ENCODE measurements at places on chromosomes 5 and 9.

DNA sequence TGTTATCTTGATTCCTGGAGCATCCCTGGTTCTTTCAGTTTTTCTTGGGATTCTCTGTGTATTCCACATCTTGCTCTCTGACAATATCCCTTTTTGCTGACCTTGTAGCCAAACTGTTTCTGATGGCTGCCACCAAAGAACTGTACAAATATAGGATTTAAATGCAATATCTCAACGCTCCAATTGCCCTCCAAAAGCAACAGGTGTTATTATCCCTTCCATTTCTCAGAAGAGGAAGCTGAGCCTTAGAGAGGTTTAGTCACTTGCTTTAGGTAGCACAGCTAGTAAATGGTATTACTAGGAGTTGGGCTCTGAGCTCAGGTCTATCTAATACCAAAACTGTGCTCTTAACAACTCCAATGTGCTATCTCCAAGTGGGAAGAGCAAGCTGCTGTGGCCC lies 24.2 kb upstream of the HAND1 start:
- DNase-seq, result no peak

DNA sequence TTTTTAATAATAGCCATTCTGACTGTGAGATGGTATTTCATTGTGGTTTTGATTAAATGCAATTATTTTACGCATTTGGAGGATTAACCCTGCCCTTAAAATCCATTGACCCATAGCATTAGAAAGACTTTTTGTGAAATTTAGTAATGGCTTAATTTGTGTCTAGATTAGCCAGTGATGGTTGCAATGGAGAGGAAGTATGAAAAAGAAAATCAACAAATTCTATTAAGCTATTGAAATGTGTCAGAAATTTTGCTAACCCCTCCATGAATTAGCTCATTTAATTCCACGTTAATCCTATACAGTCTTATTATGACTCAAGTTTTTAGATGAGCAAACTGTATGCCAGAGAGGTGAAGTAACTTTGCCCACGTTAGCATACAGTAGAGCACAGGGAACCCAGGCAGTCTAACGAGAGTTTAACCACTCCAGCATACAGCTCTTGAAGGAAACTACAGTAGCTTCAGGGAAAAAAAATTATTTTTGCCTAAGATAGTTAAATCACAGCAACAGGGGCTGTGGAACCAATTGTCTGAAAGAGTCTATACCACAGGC lies 158.2 kb upstream of the PPP2R2B start:
- no peak for DNase-seq

- no peak for DNase-seq
Observed at GRCh38 chr5:10874541-10874940, 113.5 kb upstream of the DAP start.

DNA sequence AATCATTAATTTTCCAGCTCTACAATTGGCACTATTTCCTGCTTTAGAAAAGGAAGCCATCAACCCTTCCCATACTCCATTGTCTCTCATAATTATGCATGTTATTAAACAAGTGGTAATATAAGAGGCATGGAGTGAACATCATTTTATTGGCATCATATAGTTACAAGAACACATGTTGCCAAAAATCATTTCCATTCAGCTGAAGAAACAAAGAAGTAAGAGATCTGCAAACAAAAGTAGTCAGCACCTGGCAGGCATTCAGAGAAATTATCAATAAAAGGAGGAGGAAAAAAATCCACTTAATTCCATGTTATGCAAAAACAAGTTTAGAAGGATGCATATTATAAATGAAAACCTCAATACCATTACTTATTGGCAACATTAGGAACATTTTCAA lies 1208.2 kb upstream of the C9orf72 start:
- no peak for DNase-seq

- DNase-seq, result no peak
Observed at GRCh38 chr5:33933723-33934169, 2.4 kb upstream of the RXFP3 start.

GRCh38 chr5:76425928-76426804 lies 23.1 kb downstream of the IQGAP2 start:
- no peak for DNase-seq

GRCh38 chr9:132672413-132672690 lies 2.1 kb downstream of the GTF3C4 start:
- no peak for DNase-seq

DNA sequence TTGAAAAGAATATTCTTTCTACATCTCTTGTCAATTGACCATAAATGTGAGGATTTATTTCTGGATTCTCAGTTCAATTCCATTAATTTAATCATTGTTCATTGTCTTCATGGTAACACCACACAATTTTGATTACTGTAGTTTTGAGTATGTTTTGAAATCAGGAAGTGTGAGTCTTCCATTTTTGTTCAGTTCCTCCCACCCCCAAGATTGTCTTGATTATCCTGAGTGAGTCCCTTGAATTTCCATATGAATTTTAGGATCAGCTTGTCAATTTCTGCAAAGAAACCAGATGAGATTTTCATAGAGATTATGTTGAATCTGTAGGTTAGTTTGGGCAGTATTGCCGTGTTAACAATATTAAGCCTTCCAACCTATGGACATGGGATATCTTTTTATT lies 9.5 kb downstream of the CYFIP2 start:
- no peak for DNase-seq

DNA sequence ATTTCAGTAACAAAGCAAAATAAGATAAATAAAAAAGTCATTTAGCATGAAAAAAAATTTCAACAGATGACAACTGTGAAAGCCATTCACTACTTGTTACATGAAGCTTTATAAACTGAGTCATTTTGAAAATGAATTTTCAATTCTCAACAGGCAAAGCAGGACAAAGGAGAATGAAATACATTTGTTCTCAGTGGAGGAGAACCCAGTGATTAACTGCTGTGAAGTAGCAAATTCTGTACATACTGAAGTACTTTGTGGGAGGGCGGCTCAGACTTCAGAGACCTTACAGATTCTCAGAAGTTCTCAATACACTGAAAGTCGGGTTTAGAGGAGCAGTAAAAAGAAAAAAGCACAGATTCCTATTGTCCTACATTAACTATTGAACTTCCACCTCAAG lies 21.7 kb downstream of the SKIC3 start:
- no peak for DNase-seq

GRCh38 chr5:132747616-132748440 lies 602 bp downstream of the CCNI2 start:
- DNase-seq, result no peak

GRCh38 chr5:79694652-79695051 lies 5.0 kb downstream of the CMYA5 start:
- DNase-seq, result peak; percentile 28

DNA sequence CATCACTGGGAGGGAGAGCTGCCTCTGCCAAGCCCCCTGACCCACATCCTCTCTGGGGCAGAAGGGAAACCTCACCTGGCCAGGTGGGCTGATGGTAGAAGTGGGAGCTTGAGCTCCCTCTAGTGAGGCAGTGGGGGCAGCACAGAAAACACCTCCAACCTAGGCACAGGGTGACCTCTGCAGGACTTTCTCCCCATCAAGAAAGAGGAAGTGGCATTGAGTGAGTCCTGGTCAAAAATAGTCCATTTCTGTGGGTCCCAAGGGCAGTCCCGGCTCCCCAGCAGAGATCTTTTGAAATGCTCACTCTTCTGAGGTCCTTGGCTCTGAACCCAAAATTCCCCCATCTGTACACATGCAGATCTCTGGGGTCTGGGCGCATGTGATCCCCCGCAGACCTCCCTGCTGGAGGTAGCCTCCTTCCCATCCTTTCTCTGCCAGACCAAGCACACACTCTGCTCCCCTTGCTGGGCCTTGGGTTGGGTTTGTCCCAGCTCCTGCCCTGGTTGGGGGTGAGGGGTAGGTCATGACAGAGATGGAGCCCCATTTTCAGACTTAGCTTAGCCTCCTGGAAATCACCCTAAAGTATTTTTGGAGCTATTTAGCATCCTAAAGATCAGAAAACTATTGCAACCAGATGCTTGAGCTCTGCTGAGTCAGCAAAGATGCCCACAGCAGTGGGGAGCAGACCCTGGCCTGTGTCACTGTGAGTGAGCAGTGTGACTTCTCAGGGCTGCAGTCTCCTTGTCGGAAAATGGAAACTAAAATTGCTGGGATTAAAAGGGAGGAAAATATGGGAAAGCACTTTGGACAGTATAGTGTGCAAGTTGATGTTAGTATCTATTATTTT lies 41.6 kb upstream of the LCP2 start:
- DNase-seq, result no peak

GRCh38 chr5:74192606-74193299 lies 447.8 kb downstream of the ENC1 start:
- DNase-seq, result no peak

GRCh38 chr5:168740092-168740800 lies 161.1 kb upstream of the PANK3 start:
- DNase-seq, result no peak

DNA sequence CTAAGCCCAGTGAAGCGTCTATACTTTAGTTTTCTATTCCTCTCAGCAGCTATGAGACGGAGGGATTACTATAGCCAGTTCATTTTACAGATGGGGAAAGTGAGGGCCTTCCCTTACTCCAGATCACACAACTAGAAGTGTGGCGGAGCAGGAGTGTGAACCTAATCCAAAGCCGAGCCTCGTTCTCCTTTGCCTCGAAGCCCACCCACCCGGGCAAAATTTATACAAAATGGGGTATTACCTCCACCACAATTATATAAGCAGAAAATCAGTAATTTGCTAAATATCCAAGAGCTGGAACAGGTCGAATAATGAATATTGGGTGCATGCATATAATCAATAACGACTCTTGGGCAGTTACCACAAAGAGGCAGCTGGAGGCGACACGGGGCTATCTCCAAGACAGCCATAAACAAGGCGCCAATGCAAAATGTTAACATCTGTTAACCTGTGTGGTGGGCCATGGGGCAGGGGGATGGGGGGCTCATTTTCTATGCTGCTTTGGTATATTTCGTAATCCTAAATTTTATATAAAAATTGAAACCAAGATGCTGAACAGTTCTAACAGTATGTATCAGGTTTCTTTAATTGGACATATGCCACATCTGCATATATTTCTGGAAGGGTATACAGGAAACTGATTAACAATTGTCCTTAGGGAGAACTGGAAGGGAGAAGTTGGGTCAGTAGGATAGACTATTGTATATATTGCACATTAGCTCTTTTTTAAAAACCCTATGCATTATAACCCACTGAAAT lies 1.2 kb upstream of the RNF44 start:
- no peak for DNase-seq

DNA sequence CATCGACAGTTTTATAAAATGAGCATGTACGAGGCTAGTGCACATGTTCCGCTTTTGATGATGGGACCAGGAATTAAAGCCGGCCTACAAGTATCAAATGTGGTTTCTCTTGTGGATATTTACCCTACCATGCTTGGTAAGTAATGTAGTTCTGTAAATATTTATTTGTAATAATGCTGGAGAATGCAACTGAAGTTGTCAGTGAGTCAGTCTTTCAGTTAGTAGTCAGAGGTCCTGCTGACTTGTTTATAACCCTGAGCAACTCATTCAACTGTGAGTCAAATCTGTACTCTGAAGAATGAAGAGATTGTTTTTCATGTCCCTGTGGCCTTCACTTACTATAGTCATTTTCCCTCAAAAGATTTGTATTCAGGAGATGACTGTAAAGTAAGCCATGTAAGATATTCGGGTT lies 28.4 kb upstream of the GPR150 start:
- DNase-seq, result no peak

DNA sequence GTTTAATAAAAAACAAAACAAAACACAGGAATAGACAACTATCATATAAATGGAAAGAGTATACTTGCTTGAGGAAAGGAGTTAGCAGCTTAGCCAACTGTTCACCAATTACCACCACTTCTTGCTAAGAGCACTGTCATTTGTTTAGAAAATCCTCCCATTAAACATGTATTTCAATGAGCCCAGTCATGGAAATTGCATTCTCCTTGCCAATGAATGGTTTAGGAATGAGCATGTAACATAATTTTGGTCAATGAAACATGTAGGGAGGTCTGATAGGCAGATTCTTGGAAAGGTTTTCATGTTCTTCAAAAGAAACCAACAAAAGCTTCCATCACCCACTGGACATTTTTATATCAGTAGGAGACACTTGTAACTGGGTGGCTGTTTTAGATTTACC lies 502.8 kb upstream of the PAPPA start:
- DNase-seq, result no peak

- no peak for DNase-seq
Observed at GRCh38 chr5:154970759-154971158, 29.9 kb downstream of the MRPL22 start.

DNA sequence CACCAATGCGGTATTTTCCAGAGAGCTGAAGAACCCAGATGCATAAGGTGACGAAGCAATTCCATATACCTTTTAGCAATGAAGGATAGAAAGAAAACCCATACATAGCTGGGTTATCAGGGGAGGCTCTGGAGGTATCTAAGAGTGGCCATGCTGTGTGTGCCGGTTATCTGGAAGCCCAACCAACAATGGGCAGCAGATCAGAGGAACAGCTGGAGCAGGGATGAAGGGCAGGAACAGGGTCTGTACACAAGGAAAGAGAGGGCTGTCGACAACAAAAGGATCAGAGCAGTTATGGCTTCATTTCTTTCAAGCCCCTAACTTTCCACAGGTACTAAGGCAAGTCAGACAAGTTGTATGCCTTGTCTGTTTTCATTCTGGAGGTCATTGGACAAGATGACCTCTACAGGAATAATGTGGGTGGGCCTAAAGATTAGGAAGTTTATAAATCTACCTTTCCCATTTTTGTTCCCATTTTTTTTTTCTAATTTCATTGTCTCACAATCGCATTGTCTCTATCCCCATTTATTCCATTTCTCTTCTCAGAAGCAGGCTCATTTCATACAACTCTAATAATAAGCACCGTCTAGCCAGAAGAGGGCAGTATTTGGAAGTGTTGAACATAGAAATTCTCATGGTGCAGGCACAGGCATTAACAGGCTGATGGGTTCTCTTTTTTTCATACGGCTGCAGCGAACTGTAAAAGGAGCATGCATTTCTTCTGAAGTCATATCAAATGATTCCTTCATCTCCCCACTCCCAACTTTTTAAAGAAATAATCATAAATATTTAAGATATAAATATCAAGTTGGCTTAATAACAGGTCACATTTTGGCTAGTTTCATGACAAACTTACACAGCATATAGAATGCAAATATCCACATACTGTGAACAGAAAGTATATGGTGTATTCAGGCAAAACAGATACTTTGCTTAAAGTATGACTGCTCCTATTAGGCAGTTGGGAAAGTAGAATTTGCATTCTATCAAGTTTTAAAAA lies 63.5 kb downstream of the ZNF474 start:
- DNase-seq, result peak; percentile 58

GRCh38 chr5:131262953-131263541 lies 806 bp upstream of the CDC42SE2 start:
- DNase-seq, result no peak

GRCh38 chr5:39419796-39420195 lies 5.0 kb downstream of the DAB2 start:
- DNase-seq, result no peak

DNA sequence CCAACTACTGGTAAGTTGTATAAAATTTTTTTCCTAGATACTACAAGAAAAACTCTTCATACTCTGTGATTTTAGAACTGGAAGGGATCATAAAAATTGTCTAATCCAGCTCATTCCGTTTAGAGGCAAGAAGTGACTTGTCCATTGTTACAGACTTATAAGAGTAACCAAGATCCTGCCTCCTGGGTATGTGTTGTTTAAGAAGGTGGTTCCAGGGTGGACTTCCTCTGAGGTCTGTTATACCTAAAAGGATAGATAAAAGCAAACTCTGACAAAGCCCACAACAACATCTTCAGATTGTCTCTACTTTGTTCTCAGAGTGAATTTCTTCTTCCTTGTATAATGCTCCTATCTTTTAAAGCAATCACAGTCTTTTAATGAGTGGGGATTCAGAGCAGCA lies 24.2 kb downstream of the TGFBR1 start:
- no peak for DNase-seq

GRCh38 chr9:2166203-2166602 lies 151.1 kb downstream of the SMARCA2 start:
- no peak for DNase-seq

Measured in uterus (tissue), 4 donors.